Stimulated activated CD4-positive, alpha-beta T cell treated with anti-CD3 and anti-CD28 coated beads, Interleukin-12 subunit alpha, Interleukin-12 subunit beta, amount 100 ng/mL, for 4 hours (primary cell): ENCODE measurements at places on chromosomes 6 and 20.

DNA sequence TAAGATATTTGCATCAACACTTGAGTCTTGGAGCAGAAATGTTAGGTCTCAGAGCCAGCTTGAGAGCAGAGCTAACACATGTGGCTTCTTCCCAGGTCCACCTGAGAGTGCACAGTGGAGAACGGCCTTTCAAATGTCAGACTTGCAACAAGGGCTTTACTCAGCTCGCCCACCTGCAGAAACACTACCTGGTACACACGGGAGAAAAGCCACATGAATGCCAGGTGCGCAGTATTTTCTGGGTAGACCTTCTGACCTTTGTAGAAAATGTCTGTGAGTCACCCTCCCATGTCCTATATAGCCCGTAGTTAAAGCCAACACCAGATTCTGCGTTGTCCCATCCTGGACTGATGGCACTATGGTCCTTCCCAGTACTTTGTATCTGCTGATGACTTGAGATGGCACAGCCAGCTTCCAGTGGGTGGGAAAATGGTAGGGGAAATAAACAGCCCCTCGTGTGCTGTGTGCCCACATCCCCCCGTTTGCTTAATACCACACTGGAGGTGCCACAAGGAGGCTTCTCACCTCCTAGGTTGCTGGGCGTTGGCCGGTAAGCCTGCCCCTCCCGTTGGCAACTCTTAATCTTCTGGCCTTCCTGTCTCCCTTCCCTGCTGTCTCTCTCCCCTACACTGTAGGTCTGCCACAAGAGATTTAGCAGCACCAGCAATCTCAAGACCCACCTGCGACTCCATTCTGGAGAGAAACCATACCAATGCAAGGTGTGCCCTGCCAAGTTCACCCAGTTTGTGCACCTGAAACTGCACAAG, 20.3 kb downstream of the PRDM1 start:
- no peak for DNase-seq

GRCh38 chr6:128573036-128573435, 52.6 kb upstream of the PTPRK start:
- DNase-seq, result no peak

- no peak for DNase-seq
Observed at GRCh38 chr6:101626269-101626668, 232.8 kb downstream of the GRIK2 start.

DNA sequence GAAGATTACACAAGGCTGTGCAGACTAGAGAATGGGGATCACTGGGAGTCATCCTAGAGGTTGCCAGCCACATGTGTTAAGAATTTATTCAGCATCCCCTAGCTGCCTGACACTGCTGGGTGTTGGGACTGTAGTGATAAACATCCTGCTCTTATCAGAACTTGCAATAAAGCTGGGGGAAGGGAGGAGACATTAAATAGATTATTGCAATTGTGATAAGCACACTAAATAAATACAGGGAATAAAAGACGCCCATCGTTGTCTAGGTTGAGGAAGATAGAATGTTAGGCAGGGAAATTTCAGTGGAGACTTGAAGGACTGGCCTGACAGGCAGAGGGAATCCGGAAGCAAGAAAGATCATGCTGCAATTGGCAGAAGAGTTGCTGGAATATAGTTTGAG, 33.2 kb upstream of the TRAM2 start:
- no peak for DNase-seq

DNA sequence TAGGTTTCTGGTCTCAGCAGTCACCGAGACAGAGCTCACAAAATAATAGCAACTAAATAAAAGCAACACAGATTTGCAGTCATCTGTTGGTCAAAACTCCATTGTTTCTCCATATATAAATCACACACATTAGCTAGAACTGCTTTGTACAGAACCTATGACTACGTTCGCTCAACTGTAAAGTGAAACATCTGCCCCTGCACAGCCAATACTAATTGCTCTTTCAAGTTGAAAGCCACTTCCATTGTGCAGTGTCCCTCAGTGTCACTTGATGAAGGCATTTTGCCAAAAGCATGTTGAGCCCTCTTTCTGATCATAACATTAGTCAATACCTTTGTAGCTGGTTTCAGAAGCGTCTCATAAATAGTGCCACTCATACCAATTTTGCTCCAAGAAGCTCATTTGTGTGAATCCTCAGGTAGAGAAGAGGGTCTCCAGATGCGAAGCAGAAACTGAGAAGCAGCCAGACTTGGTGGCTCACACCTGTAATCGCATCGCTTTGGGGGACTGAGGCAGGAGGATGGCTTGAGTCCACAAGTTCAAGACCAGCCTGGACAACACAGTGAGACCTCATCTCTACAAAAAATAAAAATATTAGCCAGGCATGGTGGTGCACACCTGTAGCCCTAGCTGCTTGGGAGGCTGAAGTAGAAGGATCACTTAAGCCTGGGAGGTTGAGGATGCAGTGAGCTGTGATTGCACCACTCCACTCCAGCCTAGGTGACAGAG, 68.9 kb downstream of the PERP start:
- DNase-seq, result no peak

DNA sequence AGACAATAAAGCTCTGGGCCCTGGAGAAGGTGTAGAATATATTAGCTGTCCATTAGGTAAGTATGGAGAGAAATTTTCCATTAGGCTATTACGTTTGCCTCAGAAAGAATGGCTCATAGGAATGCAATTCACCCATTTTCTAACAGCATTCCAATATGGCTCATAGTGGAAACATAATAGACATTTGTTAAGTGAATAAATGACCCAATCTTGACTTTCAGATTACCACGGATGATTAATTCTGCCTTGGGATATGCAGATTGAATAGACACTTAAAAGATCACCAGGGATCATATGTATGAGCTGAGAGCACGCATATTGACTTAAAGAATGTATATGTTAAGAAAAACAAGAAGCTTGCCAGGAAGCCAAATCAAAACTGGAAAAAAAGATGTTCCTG, 209.1 kb upstream of the CDYL start:
- no peak for DNase-seq

DNA sequence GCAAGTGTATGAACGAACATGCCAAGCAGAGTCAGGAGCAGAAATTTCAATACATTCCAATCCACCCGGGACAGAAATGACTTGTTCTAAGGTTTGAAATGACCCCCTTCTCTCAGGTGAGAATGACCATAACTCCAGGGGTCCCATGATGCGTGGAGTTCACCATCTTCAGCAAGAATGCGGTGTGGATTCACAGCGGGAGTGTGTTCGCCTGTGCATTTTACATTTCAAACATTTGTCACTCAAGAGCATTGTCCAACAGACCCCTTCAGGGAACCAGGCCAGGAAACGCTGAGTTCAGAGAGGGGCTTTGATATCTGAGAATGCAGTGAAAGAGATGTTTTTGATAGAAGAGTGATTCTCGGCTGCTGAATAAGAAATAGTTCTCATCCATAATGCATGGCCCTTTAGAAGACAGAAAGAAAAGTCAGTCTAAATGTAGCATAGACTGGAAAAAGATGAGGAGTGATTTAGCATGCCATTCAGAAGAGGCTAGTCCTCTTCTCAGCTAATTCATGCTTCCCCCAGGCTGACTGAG, 200.3 kb upstream of the KCNG1 start:
- DNase-seq, result no peak

GRCh38 chr20:48738399-48739304, 89.1 kb downstream of the PREX1 start:
- DNase-seq, result peak; percentile 51

- no peak for DNase-seq
Observed at GRCh38 chr6:46174904-46175303, 4.1 kb upstream of the ENPP5 start.

DNA sequence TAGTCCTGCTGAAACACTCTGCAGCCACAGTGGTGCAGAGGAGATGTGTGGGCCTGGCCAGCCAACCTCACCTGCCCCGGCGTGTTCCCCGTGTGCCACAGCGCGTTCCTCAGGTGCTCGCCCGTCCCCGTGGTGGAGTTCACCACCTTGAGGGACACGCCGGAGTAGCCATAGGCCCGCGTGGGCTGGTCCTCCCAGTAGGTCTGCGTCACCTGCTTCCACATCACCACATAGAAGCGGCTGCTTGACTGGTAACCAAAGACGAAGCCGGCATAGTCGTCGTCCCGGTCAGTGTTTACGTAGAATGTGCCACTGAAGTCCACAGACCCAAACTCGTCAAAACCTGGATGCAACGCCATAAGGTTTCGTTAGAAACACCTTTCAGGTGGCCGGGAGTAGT, 31.5 kb downstream of the THBS2 start:
- DNase-seq, result no peak

DNA sequence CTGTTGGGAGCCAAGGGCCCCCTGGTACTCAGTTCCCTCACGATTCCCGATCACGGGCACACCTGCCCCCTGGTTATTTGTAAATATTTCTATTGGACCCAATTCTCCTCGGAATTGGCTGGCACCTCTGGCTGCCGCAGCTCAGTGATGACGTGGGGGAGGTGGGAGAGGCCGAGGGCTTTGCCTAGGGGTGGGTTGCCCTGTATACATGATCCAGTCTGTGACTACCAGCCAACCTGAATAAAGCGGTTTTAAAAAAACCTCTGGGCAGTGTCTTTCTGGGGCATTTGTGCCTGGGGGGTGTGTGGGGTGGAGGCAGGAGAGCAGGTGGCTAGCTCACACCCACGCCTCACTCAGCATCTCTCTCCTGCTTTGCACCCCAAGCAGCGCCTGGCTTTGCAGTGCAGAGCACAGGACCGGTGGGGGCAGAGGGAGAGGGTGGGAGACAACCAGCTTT, 42.2 kb downstream of the VSTM2L start:
- no peak for DNase-seq

- no peak for DNase-seq
Observed at GRCh38 chr6:161353208-161353613, 79.3 kb upstream of the AGPAT4 start.

GRCh38 chr6:41278699-41279405, 7.6 kb downstream of the TREM1 start:
- DNase-seq, result peak; percentile 45

DNA sequence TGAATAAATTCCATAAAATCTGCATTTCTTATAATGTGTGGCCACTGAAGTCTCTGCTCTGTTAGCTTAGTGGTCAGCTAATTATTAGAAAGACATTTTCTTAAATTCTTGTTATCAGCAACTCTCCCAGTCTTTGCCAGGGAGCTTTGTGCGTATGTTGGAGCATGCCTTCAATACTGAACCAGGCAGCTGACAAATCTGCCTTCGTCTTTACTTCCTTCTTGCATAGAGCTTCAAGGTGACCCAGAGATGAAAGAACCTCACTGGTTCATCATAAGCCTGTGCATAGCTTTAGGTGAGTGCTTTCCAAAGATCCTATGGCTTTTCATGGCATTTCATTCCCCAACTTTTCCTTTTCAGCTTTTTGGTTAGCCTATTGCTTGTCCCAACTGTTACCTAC, 43.0 kb upstream of the NELFCD start:
- no peak for DNase-seq

- no peak for DNase-seq
Observed at GRCh38 chr20:7113577-7114466, 346.3 kb downstream of the BMP2 start.

GRCh38 chr20:62977613-62978560, 25.4 kb downstream of the SLC17A9 start:
- DNase-seq, result peak; percentile 73

DNA sequence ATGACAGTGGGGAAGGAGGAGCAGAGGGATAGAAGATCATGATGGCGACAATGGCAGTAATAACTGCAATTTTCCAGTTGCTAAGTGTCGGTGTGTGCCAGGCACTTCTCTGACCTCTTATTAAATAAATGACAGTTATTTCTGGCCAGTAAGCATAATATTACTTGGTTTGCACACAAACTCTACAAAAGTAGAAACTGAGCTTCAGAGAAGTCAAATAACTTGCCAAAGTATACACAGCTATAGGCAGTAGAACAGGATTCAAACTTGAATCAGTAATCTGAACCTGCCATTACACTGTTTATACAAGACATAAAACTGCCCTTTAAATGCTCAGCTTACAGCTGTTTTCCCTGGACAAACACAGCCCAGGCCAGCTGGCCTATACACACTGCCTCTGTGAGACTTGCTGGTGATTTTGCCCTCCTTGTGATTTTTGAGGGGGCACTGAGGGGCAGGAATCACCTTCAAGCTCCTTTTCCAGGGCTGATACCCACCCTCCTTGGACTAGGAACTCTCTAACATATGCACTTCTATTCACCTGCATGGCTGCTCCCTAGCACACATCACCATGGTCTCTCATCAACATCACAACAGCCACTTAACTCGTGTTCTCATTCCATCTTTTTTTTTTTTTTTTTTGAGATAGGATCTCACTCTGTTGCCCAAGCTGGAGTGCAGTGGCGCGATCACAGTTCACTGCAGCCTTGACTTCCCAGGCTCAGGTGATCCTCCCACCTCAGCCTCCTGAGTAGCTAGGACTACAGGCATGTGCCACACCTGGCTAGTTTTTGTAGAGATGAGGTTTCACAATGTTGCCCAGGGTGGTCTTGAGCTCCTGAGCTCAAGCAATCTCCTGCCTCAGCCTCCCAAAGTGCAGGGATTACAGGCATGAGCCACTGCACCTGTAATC, 63.6 kb downstream of the SLC23A2 start:
- no peak for DNase-seq

DNA sequence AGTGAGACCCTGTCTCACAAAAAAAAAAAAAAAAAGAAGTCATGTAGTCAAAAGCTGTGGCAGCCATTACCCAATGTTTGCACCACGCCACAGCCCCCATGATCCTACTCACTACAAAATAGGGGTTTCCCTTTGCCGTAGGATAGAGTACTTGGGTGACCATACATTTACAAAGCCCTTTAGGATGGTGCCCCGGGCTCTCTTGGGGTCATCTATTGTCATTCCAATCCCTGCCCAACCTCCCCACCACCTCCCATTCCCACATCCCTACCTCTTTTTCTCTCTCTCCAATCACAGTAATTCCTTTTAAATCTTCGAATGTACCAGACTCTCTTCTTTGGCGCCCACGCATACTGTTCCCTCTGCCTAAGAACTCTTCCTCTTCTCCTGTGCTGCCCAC, 74.6 kb downstream of the KIAA0319 start:
- DNase-seq, result no peak

- no peak for DNase-seq
Observed at GRCh38 chr6:38110481-38110971, 291.0 kb downstream of the ZFAND3 start.

DNA sequence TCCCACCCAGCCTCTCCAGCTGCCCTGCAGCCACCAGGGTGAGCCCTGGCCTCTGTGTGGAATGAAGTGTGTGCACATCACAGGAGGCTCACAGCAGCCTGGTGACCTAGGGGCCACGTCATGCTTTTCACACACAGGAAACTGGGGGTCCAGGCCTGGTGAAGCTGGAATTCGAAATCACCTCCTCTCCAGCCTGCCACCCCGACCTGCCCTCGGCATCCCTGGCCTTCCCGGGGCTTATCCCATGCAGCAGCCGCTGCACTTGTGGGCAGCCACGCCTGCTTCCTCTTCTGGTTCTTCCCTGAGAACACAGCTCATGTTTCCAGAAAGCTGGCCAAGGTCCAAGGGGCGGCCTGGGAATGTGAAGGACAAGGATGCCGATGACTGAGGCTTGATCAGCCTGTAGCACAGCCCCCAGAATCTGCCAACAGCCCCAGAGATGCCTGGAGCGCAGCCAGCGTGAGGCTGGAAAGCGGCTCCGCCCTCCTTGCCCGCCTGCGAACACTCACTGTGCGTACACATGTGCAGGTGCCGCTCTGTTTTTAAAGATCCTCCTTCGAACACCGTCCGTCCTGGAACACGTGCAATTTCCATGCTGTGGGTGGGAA, 4.2 kb upstream of the NTSR1 start:
- no peak for DNase-seq

GRCh38 chr6:1958257-1958656, 287.1 kb downstream of the GMDS start:
- DNase-seq, result no peak

GRCh38 chr6:41392246-41392645, 56.8 kb downstream of the NCR2 start:
- no peak for DNase-seq
